ENCODE measurements at places on chromosomes 3 and 15.

DNA sequence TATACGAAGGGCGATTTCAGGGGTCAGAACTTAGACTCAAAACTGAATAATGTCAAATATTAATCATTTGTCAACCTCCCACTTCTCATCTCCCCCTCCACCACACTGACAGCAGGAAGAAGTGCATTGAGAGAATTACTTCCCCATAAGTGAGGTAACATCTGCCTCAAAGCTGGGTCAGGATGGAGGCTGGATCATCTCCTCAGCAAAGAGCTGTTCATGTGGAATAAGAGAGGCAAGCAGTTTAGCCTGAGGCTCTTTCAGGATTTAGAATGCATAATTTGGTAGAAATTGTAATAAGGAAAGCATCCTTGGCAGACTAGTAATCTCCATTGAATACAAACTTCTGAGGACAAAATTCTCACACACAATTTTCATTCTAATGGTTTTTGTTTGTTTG lies 512.1 kb downstream of the ROBO1 start:
- DNase-seq, result no peak

DNA sequence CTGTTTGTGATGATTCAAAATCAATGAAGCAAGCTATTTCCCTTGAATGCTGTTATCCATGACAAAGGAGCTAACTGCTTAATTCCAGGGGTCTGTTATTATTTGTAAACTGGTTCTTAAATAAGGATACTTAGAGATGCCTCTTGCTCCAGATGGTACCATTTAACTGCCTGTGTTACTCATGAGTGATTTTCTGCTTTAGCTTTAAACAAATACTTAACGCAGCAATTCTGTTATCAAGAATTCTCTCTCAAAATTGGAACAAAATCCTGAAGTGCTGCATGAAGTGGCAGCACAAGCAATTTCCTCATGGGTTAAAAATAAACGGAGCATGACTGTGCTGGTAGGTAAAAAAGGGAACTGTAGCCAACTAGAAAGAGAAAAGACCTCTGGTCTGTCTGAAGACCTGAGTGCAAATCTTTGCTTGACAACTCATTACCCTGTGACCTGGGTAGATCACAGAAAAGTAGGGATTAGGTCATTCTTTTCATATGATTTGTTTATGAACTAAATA lies 62.5 kb upstream of the GBE1 start:
- peak; percentile 22 for DNase-seq

- no peak for DNase-seq
These were observed 60.5 kb upstream of the ACKR4 start for GRCh38 chr3:132536442-132537153.

DNA sequence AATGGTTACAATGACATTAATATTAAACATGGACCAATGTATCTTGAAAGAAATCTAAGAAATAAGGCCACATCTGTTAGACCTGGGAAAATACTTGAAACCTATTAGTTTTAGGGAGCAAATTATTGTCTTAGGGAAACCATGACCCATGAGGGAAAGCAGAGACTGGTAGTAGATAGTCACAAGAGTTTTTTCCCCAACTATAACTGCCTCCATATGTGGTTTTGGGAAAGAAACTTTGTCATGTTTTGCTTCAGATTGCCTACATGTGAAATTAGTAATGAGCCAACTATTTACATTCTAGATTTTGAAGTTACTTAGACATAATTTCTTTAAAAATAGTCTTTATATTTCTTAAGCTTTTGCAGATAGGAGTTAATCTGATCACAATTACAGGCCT lies 474.9 kb downstream of the ROBO2 start:
- DNase-seq, result no peak

DNA sequence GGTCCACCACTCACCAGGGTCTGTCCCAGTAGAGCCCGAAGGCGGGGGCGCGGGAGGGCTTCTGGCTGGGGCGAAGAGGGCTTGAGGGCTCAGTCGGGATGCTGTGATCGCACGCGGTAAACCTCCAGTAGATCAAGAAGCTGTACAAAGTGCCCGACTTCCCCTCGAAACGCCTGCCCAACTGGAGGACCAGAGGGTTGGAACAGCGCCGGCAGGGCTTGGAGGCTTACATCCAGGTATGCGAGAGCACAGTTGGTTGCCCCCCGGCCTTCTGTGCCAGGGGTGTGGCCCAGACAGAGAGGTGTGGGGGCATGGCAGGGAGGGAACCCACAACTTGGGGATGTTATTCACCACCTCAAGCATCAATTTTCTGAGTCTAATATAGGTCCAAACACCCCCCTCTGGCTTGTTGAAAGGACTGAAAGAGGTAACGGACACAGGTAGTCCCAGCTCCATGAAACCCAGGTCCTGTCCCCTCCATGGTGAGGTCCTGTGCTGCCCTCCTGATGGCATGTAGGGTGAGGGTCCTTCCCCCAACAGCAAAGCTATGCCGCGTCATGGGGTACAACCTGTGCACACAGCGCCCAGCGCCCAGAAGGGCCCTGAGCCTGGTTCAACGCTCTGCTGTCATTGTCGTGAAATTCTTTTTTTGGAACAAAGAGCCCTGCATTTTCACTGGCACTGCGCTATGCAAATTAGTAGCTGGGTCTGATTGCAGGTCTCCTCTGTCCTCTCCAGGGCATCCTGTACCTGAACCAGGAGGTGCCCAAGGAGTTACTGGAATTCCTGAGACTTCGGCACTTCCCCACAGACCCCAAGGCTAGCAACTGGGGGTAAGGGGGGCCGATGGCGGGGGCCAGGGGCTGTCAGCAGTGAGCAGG lies 1.2 kb downstream of the SNX22 start:
- no peak for DNase-seq

GRCh38 chr15:90463381-90463780 lies 66.3 kb upstream of the CRTC3 start:
- no peak for DNase-seq

DNA sequence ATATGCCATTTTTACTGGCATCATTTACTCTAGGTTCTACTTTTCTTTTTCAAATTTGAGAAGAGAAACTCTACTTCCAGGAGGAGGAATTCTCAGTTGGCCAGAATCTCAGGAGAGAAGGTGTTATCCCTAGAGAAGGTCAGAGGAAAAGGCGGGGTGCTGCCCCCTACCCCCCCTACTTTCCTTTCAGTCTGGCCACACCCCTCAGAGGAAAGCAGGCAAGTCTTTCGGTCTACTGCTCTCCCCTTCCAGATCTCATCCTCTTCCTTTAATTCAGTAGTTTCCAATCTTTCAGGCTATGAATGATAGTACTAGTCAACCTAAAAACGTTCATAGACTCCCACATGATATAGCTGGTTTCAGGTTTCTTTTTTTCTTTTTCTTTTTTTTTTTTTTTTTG lies 366.5 kb upstream of the TBL1XR1 start:
- no peak for DNase-seq

- DNase-seq, result no peak
These were observed 8.0 kb upstream of the KBTBD8 start for GRCh38 chr3:66989860-66990696.

DNA sequence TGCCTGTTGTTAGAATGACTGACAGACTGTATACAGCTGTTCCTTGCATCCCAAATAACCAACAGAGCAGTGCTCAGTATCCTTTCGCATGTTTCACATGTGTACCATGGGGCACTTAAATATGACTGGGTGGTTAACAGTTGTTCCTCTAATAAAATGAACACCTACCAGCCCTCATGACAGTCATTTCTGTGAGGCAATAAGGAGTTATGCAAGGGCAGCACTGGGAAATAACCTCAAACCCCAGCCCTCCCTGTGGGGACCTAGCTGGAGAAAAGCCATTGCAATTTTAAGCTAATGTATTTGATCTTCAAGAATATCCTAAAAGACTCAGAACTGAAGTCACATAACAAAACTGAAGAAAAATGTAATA lies 7.3 kb downstream of the RFT1 start:
- no peak for DNase-seq

DNA sequence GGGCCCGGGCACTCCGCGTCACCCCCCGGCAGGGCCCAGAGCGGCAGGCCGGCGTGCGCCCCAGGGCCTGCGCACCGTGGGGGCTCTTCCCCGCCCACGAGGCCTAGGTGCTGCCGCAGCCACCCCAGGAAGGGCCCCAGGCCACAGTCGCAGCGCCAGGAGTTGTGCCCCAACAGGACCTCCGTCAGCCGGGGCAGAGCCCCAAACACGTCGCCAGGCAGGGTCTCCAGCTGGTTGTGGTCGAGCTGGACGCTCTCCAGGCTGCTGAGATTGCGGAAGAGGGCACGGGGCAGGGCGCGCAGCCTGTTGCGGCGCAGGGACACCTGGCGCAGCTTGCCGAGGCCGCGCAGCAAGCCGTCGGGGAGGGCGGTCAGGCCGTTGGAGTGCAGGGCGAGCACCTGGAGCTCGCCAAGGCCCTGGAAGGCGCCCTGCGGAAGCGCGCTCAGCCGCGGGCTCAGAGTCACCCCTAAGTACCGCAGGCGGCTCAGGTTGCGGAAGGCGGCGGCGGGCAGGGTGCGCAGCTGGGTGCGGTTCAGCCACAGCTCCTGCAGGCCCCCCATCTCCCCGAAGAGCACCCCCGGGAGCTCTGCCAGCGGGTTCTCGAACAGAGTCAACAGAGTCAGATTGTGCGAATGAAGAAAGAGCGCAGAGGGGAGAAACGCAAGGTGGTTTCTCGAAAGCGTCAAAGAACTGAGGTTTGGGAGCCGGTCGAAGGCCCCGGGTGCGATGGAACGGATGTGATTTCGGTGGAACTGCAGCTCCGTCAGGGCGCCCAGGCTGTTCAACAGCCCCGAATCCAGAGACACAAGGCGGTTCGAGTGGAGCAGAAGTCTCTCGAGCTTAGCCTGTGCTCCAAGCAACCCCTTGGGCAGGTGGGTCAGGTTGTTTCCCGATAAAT lies 2.0 kb downstream of the GP5 start:
- no peak for DNase-seq

- DNase-seq, result no peak
These were observed 31.2 kb downstream of the SLC22A14 start for GRCh38 chr3:38313263-38313662.

- no peak for DNase-seq
These were observed 40.9 kb downstream of the C2CD4A start for GRCh38 chr15:62107571-62108121.

GRCh38 chr3:28916713-28917499 lies 364.0 kb upstream of the RBMS3 start:
- peak; percentile 32 for DNase-seq

GRCh38 chr3:194572143-194572789 lies 61.0 kb downstream of the TMEM44 start:
- DNase-seq, result no peak

- DNase-seq, result no peak
These were observed 51.6 kb downstream of the MOBP start for GRCh38 chr3:39519103-39519502.

DNA sequence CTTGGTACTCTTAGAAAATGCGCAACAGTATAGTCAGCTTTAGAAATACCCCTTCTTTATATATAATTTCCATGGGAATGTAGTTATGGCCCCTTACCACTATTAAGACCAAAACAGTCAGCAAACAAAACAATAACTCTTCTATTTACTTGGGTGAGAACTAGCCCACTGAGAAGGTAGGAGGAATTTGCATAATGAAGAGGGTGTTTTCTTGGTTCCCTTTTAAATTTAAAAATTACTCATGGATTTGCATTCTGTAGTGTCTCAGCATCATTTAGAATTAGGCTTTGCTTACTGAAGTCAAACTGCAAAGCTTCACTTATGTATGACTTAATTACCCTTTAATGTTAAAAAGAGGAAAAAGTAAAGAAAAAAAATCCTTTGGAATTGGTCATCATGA lies 350.8 kb downstream of the PTPRG start:
- DNase-seq, result no peak

DNA sequence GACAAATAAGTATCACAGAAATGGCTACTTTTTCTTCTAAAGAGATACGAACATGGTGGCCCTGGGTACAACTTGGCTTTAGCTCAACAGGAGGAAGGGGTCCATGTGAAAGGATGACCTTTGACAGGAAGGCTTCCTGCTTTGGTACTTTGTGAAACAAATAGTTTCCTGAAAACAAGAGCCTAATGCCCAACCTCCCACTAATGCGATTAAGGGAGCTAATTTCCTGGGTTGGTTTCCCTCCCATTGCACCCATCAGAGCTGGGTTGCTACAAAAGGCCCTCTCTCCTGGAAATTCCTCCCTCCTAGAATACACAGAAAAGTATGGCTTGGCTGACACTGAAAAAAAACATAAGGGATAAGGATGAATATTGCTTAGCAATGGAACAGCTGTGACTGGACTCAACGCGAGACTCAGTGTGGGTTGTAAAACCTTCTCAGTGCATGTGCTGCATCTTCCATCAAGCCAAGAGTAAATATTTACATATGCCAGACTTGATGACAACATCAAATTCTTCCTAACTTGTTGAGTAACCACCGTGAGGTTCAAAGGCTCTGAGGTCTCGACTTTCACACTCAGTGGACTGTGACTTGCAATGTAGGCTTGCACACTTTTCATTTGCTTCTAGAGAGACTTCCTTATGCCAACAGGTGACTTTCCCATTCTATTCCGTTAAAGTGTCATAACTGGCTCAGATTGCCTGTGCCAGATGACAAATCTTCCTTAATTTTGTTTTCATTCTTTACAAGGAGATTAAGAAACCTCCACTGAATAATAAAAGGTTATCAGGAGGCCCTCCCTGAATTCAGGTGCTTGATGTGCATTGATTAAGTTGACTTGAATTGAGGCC lies 60.1 kb downstream of the ADAMTS9 start:
- DNase-seq, result no peak

- DNase-seq, result no peak
These were observed 935.0 kb downstream of the FHIT start for GRCh38 chr3:60316121-60316797.

GRCh38 chr3:115551016-115551415 lies 72.3 kb upstream of the GAP43 start:
- DNase-seq, result no peak

DNA sequence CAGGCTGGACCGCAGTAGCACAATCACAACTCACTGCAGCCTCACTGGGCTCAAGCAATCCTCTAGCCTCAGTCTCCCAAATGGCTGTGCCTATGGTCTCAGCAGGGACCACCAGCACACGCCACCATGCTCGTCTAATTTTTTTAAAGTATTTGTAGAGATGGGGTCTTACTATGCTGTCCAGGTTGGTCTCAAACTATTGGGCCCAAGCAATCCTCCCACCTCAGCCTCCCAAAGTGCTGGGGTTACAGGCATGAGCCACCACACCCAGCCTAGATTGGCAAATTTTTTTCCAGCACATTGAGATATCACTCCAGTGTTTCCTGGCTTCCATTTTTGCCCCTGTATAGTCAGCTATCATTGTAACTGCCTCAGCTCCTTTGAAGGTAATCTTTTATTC lies 18.3 kb downstream of the TBC1D5 start:
- no peak for DNase-seq
